ENCODE measurements at places on chromosomes 11 and 22. TPM values are rescaled to one million over a fixed set of nuclear protein-coding genes. Genes with fewer than 3 reads are reported as not detected.

Gene APOA4
- not detected for total RNA-seq

Gene NPAS4
- total RNA-seq = not detected

Gene PLAAT4
- not detected for total RNA-seq

Gene GALNT18
- 1.1 TPM for total RNA-seq

Gene NXPE1
- total RNA-seq = not detected

Gene ACTN3
- not detected for total RNA-seq

Gene RTN4RL2
- total RNA-seq = not detected

Gene RFPL3
- total RNA-seq = not detected

Gene SIDT2
- 17.0 TPM for total RNA-seq

Gene NUP50
- 40.1 TPM for total RNA-seq

Gene CSF2RB
- 6.9 TPM for total RNA-seq

Gene BIK
- 3.5 TPM for total RNA-seq

Gene LDLRAD3
- 5.1 TPM for total RNA-seq

Gene SPI1
- not detected for total RNA-seq

Gene ART5
- not detected for total RNA-seq

Gene HORMAD2
- total RNA-seq = not detected

Gene VSTM5
- 0.39 TPM for total RNA-seq

Gene LSP1
- total RNA-seq = not detected

Gene HEPHL1
- total RNA-seq = under 0.01 TPM

Gene CEP57
- total RNA-seq = 40.0 TPM

Gene GLYATL2
- not detected for total RNA-seq

Data from placental epithelial cell (primary cell).